ENCODE measurements at places on chromosomes 11 and 22.

GRCh38 chr22:23404689-23405365 is 175.3 kb downstream of the IGLL1 start:
- no peak for DNase-seq

DNA sequence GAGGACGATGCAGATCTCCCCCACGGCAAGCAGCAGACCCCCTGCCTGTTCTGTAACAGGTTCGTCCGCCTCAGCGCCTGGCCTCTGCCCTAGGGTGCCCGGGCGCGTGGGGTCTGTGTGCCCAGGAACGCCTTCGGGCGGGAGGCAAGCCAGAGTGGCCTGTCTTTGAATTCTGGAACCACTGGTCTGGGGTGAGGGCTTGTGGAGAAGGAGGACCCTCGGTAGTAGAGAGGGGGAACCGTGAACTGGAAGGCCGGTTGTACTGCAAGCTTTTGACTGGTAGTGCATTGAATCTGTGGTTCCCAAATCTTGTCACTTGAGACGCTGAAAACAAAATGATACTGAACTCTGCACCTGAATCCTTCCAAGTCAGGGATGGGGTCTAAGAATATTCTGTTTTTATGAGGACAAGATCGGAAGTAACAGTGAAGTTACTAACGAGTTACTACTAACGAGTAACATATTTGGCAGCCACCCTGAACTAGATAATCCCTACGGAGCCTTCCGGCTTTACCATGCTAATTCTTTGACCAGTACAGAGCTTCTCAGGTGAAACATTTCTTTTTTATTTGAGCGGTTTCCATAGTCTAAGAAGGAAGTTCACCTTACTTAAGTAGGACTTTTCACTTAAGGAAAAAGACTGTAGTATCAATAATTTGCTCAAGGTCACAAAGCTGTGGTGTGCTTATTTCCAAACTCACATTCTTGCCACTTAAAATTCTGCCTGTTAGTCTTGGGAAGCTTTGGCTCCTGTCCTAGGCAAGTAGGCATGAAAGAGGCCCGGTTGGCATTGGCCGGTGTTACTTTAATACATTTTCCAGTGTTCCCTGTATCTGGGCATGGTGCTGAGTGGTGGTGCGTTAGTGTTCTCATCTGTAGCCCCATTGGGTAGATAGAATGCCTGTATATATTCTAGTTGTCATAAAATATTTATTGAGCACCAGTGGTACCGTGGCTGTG is 860 bp downstream of the PRMT3 start:
- no peak for DNase-seq

- no peak for DNase-seq
These were observed 672.2 kb downstream of the LRRC4C start for GRCh38 chr11:40787224-40787623.

- DNase-seq: no peak
These were observed 682.6 kb downstream of the KCNA4 start for GRCh38 chr11:29333993-29334775.

GRCh38 chr11:17720796-17721171 is 1.4 kb downstream of the MYOD1 start:
- no peak for DNase-seq

GRCh38 chr11:88193278-88193677 is 18.0 kb upstream of the RAB38 start:
- DNase-seq: no peak

GRCh38 chr11:75667255-75667830 is 1.5 kb downstream of the MAP6 start:
- no peak for DNase-seq
